NCI-H146 (cell line): ENCODE measurements at places on chromosomes 11 and 22.

DNA sequence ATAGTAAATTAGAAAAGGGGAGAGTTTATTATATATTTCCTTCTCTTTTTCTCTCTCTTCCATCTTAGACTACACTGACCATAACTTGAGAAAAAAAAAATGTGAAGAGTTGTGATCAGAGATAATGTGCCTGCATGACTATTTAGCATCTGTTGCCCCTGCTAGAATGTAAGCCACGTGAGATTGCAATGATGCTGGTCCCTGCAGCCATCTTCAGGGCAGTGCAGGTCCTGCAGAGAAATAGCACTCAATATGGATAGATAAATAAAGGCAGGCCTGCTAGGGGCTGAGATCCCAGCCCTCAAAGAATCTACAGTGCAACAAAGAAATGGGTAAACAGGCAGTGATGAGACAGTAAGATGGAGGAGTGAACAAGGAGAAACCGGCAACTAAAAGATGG is 7.8 kb upstream of the DKK3 start:
- DNase-seq, result no peak

DNA sequence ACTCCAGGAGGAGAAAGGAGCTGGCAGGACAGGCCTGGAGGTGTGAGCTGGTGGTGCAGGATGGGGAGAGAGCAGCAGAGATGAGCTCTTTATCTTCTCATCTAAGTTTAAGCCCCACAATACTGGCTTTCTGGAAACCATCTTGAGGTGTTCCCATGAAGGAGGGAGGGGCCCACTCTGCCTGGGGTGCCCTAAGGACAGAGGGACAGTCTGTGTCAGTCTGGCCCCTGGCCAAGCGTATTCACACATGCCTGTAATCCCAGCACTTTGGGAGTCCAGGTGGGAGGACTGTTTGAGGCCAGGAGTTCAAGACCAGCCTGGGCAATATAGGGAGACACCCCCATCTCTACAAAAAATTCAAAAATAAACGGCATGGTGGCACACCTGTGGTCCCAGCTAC is 8.9 kb downstream of the SERHL2 start:
- no peak for DNase-seq

GRCh38 chr11:131762346-131763110 is 392.1 kb downstream of the NTM start:
- DNase-seq, result no peak

- DNase-seq, result peak; percentile 16
Measured at GRCh38 chr22:48974443-48975315, 853.0 kb downstream of the BRD1 start.

- DNase-seq, result no peak
Measured at GRCh38 chr22:44520465-44521094, 22.5 kb upstream of the RTL6 start.

DNA sequence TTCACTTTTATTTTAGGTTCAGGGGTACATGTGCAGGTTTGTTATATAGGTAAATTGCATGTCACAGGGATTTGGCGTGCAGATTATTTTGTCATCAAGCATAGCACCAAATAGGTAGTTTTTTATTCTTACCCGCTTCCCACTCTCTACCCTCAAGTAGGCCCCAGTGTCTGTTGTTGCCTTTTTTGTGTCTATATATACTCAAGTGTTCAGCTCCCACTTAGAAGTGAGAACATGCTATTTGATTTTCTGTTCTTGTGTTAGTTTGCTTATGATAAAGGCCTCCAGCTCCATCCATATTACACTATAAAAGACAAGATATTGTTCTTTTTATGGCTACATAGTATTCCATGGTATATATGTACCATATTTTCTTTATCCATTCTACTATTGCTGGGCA is 28.5 kb upstream of the LIN7C start:
- no peak for DNase-seq

DNA sequence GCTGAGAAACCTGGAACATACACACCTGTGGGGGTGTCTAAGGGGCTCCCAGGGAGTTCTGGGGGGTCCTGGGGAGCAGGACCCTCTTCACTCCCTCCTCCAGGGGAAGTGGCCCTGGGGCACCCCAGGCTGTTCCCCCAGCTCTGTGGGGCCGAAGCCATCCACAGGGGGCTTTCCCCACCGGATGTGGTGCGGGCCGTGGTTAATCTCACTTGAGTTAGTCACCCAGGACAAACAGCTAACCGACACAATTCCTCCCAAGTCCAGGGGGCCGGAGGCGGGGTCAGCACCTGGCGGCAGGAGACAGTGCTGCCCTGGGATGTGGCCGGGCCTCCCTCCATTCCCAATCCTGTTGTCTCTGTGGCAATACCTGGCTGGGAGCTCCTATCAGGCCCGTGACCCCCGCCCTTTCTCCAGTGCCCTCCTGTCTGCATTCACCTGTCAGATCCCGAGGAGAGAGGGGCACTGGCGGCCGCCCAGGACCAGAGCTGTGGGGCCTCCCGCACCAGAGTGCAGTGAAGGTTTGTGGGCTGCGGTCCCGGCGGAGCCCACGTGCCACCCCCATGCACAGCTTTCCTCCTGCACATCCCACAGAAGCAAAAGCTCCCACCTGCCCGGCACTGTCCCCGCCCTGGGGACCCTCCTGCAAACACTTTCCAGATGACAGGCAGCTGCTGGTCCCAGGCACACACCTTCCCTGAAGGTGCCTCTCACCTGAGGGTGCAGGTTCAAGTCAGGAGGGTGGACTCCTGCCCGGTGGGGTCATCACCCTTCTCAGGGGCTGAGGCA is 5.2 kb upstream of the MUC5AC start:
- DNase-seq, result no peak

GRCh38 chr11:61699737-61700160 is 19.6 kb downstream of the DAGLA start:
- peak; percentile 96 for DNase-seq

GRCh38 chr11:83978942-83979341 is 692.8 kb upstream of the CCDC90B start:
- no peak for DNase-seq

DNA sequence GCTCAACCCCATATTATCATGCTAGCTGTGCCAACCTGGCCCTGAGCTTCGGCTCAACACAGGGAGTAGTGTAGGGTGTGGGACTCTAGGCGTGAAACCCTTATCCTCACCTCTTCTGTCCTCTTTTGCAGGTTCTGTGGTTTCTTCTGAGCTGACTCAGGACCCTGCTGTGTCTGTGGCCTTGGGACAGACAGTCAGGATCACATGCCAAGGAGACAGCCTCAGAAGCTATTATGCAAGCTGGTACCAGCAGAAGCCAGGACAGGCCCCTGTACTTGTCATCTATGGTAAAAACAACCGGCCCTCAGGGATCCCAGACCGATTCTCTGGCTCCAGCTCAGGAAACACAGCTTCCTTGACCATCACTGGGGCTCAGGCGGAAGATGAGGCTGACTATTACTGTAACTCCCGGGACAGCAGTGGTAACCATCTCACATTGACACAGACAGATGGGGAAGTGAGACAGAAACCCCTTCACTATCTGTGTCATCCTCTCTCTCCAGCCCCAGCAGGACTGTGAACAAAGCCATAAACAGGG is 76.4 kb downstream of the GGTLC2 start:
- DNase-seq, result no peak

GRCh38 chr11:14614091-14614622 is 29.4 kb upstream of the PDE3B start:
- DNase-seq, result no peak

- no peak for DNase-seq
Measured at GRCh38 chr11:74020539-74020938, 11.7 kb upstream of the UCP3 start.

DNA sequence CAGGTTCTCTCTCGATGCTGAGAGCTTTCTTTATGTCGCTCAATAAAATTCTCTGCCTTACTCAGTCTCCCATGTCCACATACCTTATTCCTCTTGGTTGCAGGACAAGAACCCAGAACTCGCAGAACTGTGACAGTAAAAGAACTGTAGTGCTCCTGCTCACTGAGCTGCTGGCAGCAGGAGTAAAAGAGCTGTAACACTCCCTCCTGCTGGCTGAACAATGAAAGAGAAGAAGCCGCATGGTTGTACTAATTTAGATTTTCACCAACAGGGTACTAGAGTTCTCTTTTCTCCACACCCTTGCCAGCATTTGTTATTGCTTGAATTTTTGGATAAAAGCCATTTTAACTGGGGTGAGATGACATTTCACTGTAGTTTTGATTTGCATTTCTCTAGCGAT is 433.2 kb downstream of the GUCY1A2 start:
- DNase-seq, result no peak

DNA sequence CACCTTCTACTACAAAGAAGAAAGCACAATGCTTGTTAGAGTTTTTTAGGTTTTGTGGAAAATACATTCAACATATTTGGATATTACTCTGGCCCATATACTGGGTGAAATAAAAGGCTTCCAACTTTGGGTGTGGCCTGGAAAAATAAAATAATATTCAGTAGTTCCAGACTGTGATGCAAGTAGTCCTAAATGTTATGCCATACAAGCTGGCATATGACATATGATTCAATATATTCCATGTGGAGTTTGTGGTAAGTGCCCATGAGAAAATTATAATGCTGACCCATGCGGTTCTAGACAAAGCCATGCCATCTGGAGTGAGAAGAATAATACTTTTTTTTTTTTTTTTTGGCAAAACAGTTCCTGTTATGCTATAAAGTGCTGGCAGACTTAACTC is 683.3 kb downstream of the LUZP2 start:
- DNase-seq, result no peak

GRCh38 chr22:28658448-28658847 is 21.2 kb downstream of the TTC28 start:
- no peak for DNase-seq

DNA sequence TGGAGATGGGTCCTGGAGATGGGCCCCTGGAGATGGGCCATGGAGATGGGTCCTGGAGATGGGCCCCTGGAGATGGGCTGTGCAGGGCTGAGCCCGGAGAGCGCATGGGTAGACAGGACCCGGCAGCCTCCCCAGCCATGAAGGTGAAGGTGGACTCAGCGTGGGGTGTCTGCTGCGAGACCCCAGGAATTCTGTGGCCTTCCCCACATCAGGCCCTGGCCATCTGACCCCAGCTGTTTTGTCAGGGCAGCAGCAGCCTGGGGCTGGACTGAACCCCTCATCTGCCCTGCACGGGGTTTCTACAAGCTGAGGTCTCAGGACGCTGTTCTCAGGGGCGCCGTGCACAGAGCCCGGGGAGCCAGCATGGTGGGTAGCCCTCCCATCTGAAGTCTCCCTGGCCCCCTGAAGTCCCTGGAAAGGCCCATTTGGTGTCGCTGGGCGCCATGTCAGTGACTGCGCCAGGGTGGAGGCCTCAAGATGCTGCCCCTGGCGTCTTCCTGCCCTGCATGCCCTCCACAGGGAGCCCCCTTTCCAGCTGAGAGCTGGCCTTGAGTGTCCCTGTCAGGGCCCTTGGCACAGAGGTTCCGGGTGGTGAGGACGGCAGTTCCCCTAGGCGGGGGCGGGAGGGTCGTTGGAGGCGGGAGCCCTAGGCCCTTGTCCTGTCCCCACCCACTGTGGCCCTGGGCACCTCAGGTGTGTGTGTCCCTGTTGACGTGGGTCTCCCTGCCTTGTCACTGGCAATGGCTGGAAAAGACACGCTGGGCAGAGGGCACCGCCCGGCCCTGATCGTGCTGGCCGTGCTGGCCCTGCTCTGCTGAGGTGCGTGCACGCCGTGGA is 5.4 kb downstream of the BRSK2 start:
- DNase-seq, result no peak

- DNase-seq, result no peak
Measured at GRCh38 chr11:130522284-130522961, 74.0 kb downstream of the ADAMTS15 start.

DNA sequence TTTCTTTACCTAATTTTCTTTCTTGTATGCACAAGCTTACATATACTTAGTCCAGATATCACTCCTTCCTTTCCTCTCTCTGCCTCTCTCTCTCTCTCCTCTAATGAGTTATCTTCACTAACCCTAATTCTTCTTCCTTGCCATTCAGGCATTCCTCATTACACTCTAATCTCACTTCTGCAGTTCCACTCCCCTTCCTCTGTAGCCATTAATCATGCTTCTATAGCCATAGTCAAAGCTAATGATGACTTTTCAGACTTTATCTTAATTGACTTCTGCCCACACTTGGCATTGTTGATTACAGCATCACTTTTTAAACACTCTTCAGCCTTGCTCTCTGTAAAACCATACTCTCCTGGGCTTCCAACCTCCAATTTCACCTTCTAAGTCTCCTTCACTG is 35.3 kb upstream of the SC5D start:
- DNase-seq, result no peak

GRCh38 chr22:49332691-49333090 is 495.0 kb downstream of the BRD1 start:
- no peak for DNase-seq

DNA sequence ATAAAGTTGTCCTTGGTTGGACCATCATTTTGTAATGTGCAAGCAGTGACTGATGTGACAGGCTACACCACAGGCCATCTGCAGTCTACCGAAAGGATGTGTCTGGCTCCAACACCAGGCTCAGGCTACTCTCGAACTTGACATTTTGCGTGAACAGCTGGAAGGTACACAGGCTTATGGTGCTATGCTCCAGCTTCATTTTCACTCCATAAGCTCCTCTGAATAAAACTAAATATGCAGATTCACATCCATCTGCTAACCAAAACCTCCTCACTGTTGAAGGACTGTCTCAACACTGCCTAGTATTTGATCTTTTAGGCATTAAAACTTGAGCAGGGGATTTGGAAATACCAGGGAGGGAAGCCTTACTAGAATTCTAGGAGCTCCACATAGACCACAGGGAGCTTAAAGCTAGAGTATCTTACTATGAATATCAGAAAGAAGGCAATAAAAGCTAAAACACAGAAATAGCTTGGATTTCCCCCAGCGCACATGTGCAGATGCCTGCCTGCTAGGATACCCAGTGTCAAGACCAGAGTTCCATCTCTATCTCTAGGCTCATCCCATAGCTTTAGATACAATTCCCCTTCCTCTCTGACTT is 383.9 kb upstream of the FAT3 start:
- no peak for DNase-seq

GRCh38 chr11:134032501-134033091 is 36.3 kb upstream of the JAM3 start:
- DNase-seq, result peak; percentile 73

- no peak for DNase-seq
Measured at GRCh38 chr22:41842996-41843970, 10.4 kb downstream of the SREBF2 start.

- no peak for DNase-seq
Measured at GRCh38 chr11:2524446-2525165, 79.8 kb downstream of the KCNQ1 start.

- DNase-seq, result no peak
Measured at GRCh38 chr11:99316776-99317520, 296.2 kb downstream of the CNTN5 start.

GRCh38 chr22:27711012-27711411 is 90.5 kb downstream of the MN1 start:
- DNase-seq, result no peak
